ENCODE measurements at places on chromosomes 13 and 19.

GRCh38 chr13:30798776-30799355, 63.5 kb downstream of the ALOX5AP start:
- peak; percentile 49 for DNase-seq

- DNase-seq, result no peak
These were observed 116.6 kb upstream of the MCF2L start for GRCh38 chr13:112852392-112852791.

DNA sequence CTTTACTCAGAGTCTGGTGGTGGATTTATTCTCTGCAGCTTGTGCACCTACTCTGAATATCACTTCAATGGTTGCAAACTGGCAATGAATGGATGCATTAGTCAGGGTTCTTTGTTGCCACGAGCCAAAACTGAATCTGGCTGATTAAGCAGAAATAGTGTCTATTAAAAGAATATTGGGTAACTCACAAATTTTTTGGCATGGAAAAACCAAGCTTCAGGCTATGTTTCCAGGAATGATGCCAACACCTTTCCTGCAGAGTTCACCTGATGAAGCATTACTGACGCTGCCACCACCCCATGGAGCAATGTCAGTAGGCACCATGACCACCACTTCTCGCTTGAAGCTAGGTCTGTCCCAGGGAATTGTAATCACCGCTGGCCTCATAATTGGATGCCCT, 597.8 kb upstream of the SLC10A2 start:
- DNase-seq, result no peak

GRCh38 chr19:50310759-50311465, 18.3 kb downstream of the KCNC3 start:
- DNase-seq, result no peak

- DNase-seq, result peak; percentile 82
These were observed 142.3 kb upstream of the HTR2A start for GRCh38 chr13:47039106-47039505.

All from EH (cell line).